ENCODE measurements at places on chromosomes 3 and 15.

DNA sequence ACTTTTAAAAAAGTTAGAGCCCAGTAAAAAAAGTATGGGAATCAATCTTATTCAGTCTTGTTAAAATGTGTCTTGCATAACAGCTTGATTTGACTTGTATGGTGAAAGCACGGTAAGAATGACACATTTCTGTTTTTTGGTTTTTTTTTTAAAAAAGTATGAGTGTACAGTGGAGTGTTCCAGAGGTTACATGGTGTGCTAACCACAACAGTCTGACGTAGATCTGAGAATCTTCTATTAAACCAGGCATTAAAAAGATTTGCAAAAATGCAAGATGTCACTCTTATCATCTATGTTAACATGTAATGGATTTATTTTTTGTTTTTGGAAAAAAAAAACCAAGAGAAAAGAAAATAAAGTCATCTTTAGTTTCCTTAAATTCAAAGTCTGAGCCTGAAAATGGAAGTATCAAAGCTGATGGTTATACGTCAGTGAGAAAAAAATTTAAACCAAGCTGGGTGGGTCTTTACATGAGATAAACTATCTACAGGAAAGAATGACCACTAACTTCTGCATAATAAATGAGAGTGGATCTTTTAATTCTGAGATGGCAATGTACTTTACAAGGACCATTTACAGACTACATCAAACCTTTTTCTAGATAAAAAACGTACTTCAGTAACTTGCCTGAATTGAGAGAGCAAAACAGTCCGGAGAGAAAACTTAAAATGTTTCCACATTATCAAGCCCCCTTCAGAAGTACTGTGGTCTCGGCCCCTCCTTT is 1.6 kb downstream of the GABPB1 start:
- no peak for DNase-seq

DNA sequence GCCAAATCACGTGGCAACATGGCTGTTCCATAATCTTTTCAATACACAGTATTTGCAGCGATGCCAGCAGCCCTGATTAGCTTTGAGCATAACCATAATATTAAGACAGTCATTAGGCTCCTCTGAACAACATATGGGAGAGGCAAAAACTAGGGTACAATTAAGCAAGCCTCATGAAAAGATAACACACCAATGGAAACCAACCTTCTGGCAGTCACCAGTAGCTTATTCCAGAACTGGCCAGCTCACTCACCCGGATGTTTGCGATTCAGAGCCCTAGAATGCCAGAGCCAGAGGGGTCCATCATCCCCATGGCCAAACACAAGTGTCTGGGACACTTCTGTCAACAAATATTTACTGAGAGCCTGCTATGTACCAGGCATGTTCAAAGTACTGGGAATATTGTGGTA is 48.8 kb upstream of the PLXND1 start:
- no peak for DNase-seq

- DNase-seq = no peak
Measured at GRCh38 chr3:24160424-24161095, 215.5 kb downstream of the NR1D2 start.

- no peak for DNase-seq
Measured at GRCh38 chr3:193314161-193314560, 64.4 kb downstream of the ATP13A5 start.

GRCh38 chr15:98151096-98151495 is 190.6 kb downstream of the ARRDC4 start:
- no peak for DNase-seq

DNA sequence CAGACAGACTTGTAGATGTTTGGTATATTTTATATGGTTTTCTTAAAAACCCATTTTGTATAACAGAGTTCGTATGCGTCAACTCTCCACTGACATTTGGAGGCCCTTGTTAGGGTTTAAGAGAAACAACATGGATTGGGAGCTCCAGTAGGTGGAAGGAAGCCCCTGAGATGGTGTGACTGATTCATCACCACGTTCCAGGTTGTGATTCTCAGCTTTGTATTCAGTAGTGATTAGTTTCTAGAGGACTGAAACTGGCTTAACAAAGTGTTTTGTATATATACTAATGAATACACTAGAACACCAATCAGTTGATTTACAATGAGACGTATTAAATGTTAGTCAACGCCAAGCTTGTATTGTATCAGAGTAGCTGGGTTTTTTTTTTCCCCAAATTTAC is 33.9 kb downstream of the SNRK start:
- DNase-seq = no peak

GRCh38 chr3:116114586-116114985 is 330.7 kb downstream of the LSAMP start:
- DNase-seq = no peak

DNA sequence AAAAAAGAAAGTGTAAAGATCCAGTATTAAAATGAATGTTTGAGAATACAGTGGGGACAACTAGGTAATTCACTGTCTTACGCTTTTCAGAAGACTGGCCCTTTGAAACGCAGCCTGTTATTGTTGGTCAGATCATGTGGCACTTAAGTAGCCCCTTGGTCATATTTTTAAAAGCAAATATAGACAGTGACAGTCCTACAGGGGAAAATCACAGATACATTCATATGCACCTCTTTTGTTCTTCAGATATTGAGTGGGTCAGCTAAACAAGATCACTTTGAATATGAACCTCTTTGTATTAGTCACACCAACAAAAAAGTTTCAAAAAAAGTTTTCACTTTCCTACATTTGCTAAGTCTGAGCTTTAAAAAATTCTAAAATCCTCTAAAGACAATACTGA is 36.0 kb downstream of the TIGIT start:
- no peak for DNase-seq

- no peak for DNase-seq
Measured at GRCh38 chr3:151315846-151316245, 774 bp downstream of the GPR87 start.

DNA sequence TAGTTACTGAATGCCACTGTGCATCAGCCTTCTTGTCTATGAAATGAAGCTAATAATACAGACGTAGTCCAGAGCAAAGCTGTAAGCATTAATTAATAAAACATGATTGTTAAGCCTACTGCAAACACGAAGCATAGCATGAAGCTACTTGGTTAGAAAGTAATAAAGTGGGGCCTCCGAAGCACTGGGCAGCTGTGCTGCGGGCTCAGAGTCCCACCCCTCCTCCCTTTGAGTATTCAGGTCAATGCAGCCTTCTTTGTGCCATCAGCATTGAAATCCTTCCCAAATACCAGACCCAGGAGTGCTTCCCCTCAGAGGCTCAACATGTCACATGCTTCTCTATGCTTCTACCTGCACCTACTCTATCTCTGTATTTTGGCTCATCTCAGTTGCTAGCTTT is 1112.6 kb downstream of the IGSF11 start:
- DNase-seq = no peak

DNA sequence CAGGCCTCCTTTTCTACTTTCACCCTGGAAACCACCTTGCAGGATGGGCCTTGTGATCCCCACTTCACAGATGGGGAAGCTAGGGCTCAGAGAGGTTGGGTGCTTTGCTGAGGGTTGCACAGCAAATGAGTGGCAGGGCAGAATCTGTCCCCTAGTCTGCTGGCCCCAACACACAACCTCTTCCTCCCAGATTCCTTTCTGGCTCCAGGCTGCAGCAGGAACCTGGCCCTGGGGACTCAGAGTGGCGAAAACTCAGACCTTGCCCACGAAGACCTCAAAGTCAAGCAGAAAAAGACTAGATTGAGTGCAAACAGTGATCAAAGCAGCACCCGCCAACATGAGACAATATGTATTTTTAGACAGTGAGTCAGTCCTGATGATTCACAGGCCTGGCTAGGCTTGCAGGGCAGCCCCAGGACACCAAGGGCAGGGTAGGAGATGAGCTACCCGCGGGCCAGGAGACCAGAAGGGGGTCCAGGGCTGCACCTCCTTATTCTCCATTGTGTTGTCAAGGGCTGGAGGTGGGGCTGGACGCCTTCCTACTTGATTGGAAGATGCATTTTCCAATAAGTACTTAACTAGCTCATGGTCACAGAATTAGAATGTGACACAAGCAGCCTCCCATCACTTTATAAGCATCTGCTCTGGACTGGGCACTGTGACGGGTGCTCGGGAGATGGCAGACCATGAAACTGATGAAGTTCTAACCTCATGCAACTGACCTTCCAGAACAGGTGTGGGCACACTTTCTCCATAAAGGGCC is 23.9 kb downstream of the GOLGA6L2 start:
- no peak for DNase-seq

DNA sequence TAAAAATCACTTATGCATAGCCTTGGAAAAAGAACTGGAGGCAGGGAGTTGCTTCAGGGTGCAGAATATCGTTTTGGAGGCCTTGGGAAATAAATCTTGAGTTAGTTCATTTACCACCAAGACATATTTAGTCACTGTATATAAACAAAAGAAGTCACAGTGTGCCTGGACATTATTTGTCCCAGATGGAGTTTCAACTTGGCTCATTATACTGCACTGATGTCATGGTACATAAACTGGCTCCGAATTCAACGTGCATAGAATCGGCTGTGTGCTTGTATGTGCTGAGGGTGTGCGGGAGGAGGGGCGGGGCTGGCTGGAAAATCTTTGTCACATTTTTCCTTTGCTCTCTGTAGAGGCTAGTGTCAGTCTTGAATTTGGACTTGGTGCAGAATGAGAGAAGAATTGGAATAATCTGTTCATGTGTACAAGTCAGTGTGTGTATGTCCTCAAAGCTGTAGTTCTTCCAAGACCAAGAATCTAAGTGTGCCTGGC is 86.6 kb downstream of the FNDC3B start:
- no peak for DNase-seq

GRCh38 chr3:156705761-156706616 is 31.6 kb downstream of the TIPARP start:
- DNase-seq = no peak

GRCh38 chr15:29854413-29854812 is 32.1 kb upstream of the TJP1 start:
- no peak for DNase-seq

DNA sequence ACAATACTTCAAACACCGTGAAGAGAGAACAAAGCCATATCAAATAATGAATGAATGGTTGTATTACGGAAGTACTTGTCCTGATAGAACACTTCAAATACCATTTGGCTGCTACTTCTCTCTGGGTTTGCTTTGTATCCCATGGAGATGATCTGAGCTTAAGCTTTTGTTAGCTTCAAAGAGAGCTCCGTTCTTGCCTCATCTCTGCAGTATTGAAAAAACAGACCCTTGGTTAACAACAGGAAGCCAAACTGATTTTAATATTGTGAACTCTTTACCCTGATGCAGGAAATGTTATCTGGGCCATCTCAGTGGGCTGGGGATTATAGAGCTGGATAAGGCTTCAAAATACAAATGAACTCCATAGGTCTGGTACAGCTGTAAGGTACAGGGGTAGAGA is 101.0 kb downstream of the CHL1 start:
- no peak for DNase-seq

DNA sequence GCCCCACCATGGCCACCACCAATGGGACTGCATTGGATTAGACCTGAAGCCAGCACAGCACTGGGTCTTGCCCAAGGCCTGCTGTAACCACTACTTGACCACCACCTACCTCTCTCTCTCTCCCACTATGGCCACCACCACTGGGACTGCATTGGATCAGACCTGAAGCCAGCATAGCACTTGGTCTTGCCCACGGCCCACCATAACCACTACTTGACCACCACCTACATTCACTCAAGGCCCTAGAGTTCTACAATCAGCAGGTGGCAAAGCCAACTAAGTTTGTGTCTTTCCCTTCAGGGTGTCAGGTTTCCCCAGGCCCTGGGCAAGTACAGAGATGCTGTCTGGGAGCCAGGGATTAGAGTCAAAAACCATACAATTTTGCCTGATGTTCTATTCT is 57.6 kb downstream of the ESYT3 start:
- DNase-seq = no peak

- no peak for DNase-seq
Measured at GRCh38 chr15:40342416-40343320, 1.9 kb upstream of the CCDC9B start.

DNA sequence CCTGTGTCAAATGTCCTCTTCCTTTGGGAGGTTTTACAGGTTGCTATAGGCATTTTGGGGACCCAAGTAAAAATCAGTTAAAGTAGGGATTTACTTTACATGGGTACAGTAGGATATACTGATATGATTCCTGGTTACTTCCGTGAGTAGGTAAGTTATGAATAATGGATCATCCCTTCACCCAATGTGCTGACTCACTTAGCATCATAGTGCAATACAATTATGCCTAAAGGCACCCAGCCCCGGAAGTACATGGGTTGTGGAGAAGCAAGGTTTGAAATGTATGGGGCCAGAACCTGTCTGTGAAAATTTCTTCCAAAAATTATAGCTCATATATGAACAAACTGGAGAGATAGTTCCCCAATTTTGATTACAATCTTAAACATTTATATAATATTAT is 64.0 kb downstream of the GLB1 start:
- no peak for DNase-seq

GRCh38 chr3:185659942-185660921 is 74.1 kb downstream of the SENP2 start:
- DNase-seq = peak; percentile 68

DNA sequence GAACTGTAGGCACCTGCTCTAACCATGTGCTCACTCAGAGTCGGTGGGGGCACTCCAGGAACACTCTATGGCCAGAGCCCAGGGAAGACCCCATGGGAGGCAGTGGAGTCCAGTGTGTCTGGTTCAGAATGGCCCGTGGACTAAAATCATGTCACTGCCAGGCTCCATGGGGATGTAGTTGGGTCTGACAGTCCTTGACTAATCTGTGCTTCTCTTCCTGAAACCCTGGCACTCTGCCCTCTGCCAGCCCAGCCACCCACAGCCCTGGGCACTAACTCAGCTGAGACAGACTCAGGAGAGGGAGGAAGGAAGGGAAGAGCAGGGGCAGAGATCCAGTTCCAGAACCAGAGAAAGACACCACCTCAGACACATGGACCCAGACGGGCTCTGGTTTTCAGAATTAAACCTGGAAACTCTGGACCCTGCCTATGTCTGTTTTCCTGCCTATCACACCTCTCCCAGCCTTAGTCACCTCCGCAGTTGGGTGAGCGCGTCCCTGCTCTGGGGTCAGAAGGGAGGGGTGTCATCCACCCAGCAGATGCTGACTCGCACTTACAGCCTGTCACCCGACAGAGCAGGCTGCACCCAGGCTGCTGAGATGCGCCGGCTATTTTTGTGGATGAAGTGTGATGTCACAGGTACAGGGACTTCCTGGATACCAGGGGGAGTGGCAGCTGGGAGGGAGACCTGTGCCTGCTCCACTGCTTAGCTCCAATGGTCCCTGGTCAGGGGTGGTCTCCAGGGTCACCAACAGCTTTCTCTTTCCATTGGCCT is 56.8 kb upstream of the INSYN1 start:
- DNase-seq = no peak

DNA sequence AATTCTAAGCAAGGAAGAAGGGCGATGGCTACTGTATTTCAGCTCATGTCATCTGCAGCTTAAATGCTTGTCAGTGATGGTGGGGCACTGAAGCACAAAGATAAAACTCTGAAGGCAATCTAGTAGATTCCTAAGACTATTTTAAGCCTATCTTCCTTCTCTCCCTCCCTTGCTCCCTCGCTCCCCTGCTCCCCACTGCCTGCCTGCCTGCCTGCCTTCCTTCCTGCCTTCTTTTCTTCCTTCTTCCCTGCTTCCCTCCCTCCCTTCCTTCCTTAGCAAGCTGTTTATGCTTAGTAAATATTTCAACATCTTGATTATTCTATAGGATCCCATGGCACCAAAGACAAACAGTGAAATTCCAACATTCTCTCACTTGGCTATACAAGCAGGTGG is 99.6 kb downstream of the OXSM start:
- no peak for DNase-seq

GRCh38 chr15:53658255-53658654 is 101.2 kb downstream of the WDR72 start:
- no peak for DNase-seq

Data from Panc1 (cell line).